Hypothalamus (tissue), 51 donors: ENCODE measurements at places on chromosomes 12 and 14.

- no peak for DNase-seq
These were observed 89.7 kb downstream of the ESRRB start for GRCh38 chr14:76465664-76466063.

DNA sequence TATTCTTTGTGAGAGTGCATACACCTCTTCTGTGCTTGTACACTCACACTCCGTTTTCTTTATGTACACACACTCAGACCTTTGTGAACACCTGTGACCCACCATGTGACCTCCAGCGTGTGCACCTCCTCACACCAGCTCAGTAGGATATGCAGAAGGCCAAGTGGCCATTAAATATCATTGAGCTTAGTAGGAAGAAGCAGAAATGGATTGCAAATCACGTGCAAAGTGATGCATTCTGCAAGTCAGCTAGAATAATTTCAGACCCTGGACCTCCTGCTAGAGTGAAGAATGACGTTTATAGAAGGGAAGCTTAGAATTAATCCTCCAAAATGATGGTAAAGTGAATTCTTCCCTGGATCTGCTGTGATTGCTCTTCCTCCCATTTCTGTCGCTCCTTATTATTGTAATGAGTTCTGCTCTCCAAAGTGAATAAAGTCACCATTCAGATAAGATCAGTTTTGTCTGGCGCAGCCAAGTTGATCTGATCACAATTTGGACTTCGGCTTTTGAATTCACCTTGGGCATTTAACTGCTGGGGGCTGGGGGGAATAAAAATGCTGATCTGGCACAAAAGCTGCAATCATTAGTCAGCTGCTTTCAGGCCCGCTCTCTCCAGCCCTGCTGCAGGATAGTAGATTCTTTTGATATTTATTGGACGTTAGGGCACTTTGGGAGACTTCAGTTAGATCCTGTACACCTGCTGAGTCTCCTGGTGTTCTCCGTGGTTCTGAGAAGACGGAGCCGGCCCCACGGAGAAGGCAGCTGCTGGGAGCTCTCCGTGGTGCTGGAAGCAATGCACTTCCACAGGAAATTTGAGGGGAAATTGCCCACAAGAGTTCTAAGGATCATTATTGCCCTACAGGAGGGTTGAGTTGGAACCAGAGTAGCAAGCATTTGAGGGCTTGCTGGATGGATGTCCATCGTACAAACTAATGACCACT lies 12.4 kb upstream of the NRXN3 start:
- DNase-seq, result no peak

DNA sequence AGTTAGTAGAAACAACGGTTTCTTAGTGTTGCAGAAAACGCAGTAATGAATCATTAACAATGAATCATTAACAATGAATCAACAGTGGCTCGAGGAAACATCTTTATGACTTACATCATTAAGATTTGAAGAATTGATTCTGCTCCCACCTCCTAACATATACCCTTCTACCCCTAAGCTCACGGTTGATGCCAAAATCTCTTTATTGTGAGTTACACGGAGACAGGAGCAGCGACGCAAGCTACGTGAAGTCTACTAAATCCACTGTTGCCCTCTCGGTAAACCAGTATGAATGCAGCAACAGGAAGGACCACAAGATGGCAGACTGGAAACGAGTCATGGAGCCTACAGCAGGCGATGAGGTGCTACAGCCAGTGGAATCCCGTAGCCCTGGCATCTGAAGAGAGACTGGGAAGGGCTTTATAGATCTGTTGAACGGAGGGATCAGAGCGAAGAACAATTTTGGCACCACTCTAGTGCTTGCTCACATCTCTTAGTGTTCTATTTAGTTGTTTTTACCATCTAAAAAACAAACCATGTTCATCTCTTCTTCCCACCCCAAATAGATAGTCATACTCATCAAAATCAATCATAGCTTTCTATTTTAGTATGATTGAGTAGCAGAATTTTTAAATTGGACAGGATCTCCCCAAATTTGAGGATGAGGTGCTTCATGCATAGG lies 332.7 kb downstream of the DUSP6 start:
- peak; percentile 21 for DNase-seq

- no peak for DNase-seq
These were observed 11.9 kb downstream of the CDC42BPB start for GRCh38 chr14:103045371-103045869.

DNA sequence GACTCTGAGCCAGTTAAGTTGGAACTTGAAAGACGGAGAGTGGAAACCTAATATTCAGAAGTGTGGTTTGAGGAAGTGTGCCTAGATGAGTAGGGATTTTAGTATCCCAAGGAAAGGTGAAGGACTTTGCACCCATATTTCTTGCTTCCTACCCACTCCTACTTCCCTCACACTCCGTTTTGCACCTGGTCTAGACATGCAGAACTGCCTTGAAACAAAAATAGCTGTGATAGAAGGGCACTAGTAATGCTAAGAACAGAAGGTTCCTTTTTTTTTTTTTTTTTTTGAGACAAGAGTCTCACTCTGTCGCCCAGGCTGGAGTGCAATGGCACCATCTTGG lies 732 bp upstream of the ARF3 start:
- no peak for DNase-seq

DNA sequence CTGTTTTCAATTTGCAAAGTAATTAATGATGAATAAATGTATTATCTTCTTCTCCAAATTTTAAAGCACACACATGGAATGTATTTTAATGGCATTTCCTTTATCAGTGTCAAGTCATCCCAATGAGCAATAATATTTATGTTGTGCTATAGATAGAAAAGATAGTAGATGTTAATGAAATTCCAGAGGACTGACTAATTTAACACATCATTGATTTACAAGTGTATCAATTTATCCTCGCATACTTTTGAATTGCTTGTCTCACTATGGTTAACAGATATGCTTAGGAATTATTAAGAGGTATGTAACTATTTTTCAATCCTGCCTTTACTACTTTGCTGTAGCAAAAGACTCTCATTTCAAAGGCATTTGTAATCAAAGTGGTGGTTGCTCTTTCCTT lies 842.9 kb downstream of the SLC6A15 start:
- DNase-seq, result no peak

- DNase-seq, result peak; percentile 40
These were observed 9.3 kb downstream of the SYNE3 start for GRCh38 chr14:95507174-95507573.

GRCh38 chr12:93603762-93604161 lies 31.3 kb downstream of the SOCS2 start:
- DNase-seq, result no peak

DNA sequence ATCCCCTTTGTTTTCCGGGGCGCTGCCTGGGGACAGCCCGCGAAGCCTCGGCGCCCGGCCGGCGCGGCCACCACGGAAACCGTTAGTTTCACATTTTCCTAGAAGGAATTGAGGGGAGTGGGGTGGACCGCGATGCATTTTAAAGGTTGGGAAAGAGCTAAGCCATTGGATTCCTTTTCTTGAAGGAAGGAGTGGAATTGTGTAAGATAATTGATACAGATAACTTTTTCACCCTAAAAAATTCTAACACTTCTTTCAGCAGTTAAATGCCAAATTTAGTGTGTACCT lies 137.1 kb downstream of the MON2 start:
- DNase-seq, result no peak
